ENCODE measurements at places on chromosomes 11 and 22. TPM values are rescaled to one million over a fixed set of nuclear protein-coding genes. Genes with fewer than 3 reads are reported as not detected.
A peak's percentile ranks its signal among the peaks of the same experiment; 100 is the strongest.

- no peaks in the 10 kb centered on the region for H3K4me1 ChIP-seq
- H3K36me3 ChIP-seq, result no peaks in the 10 kb centered on the region
- no peak for DNase-seq
- H3K27me3 ChIP-seq, result no peaks in the 10 kb centered on the region
These were observed 88.3 kb downstream of the AMOTL1 start for GRCh38 chr11:94856443-94856842.

- H3K4me1 ChIP-seq, result peaks cover 5% of the 10 kb centered on the region
- peaks cover 22% of the 10 kb centered on the region for H3K36me3 ChIP-seq
- no peaks in the 10 kb centered on the region for H3K27me3 ChIP-seq
- H3K27ac ChIP-seq, result no peak overlapping the region
- no peak overlapping the region for H3K4me3 ChIP-seq
- no peak for DNase-seq
These were observed 9.8 kb downstream of the PICK1 start for GRCh38 chr22:38067028-38067415.

- no peaks in the 10 kb centered on the region for H3K36me3 ChIP-seq
- H3K27me3 ChIP-seq, result peaks cover 8% of the 10 kb centered on the region
- H3K4me1 ChIP-seq, result peaks cover 28% of the 10 kb centered on the region
- peak overlapping the region; percentile 62 for H3K4me3 ChIP-seq
These were observed 3.3 kb upstream of the SHISA8 start for GRCh38 chr22:41917903-41918791.

DNA sequence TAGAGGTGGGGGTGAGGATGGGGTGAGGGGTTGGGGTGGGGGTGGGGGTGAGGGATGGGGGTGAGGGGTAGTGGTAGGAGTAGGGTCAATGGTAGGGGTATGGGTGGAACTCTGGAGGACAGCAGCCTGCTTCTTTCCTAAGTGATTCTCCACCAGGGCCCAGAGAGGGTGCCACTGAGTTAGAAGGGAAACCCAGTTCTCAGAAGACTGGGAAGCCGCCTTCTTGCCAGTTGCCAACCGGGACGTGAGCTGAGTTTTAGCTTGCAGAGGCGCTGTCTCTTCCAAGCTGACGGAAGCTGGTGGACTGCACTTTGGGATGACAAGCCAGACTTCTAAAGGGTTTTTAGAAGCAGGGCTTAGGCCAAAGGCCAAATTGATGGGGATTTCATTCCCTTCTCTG lies 104.4 kb downstream of the NAT10 start:
- no peak overlapping the region for H3K27ac ChIP-seq
- peaks cover 3% of the 10 kb centered on the region for H3K4me1 ChIP-seq
- no peak for DNase-seq
- no peaks in the 10 kb centered on the region for H3K27me3 ChIP-seq
- no peak overlapping the region for H3K4me3 ChIP-seq

DNA sequence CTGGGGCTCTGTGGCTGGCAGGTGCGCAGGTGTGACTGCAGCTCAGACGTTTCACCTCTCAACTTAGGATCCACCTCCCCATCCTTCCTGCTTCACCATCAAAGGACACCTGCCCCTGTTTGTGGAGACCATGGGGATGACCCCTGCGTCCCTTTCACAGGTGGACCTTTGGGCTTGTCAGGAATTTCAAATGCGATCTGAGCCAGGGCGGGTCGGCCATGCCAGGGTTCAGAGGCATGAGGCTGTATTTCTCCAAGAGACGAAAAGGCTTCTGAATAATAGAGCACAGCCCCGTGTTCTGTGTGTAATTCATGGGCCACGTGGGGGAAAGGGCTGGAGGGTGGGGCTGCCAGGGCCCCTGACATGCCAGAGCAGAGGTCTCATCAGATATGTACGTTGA lies 668.0 kb downstream of the BRD1 start:
- no peak for DNase-seq
- H3K27ac ChIP-seq, result no peak overlapping the region
- H3K36me3 ChIP-seq, result no peaks in the 10 kb centered on the region
- peaks cover 21% of the 10 kb centered on the region for H3K27me3 ChIP-seq
- H3K4me1 ChIP-seq, result no peaks in the 10 kb centered on the region

DNA sequence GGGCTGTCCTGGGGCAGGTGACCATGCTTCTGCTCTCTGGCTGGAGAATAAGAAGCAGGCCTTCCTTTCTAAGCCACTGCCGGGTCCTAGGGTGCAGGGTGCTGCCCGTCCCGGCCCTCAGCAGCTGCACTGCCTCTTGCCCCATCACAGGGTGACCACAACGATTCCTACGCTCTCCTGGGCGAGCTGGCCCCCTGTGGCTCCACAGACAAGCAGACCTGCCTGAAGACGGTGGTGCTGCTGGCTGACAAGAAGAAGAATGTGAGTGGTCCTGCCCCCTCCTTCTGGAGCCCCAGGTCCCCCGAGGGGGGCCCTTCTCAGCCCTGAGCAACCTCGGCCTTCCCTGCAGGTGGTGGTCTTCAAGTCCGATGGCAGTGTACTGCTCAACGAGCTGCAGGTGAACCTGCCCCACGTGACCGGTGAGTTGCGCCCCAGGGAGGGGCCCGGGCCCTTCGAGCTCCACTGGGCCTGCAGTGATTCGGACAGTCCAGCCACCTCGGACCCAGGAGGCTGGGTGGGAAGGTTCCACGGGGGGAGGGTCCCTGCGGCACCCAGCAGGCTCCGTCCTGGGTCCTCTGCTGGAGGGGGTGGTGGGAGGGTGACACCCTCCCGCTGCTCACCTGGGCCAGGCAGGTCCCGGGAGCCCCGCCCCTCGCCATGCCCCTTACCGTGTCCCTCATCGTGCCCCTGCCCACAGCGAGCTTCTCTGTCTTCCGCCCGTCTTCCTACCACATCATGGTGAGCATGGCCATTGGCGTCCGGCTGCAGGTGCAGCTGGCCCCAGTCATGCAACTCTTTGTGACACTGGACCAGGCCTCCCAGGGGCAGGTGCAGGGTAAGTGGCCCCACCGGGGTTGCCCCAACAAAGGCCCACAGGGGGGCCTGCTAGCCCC lies 8.3 kb downstream of the MUC2 start:
- no peaks in the 10 kb centered on the region for H3K27me3 ChIP-seq
- H3K36me3 ChIP-seq, result no peaks in the 10 kb centered on the region
- no peak overlapping the region for H3K27ac ChIP-seq
- no peak for DNase-seq

DNA sequence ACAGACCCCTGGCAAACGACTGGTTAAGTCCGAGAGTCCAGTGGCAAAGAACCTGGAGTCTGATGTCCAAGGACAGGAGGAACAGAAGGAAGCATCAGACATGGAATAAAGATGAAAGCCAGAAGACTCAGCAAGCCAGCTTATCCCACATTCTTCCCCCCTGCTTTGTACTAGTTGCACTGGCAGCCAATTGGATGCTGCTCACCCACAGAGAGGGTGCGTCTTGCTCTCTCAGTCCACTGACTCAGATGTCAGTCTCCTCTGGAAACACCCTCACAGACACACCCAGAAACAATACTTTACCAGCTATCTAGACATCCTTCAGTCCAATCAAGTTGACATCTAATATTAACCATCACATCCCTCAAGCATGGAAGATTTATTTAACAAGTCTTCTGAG lies 1265.8 kb upstream of the CNTN5 start:
- H3K27me3 ChIP-seq, result no peaks in the 10 kb centered on the region
- H3K36me3 ChIP-seq, result no peaks in the 10 kb centered on the region
- no peak overlapping the region for H3K4me3 ChIP-seq

- no peak for DNase-seq
- no peak overlapping the region for H3K4me3 ChIP-seq
- no peaks in the 10 kb centered on the region for H3K36me3 ChIP-seq
- H3K27ac ChIP-seq, result no peak overlapping the region
These were observed 208.8 kb downstream of the DCDC1 start for GRCh38 chr11:31160504-31161422.

GRCh38 chr11:60121264-60121663 lies 32.8 kb downstream of the MS4A2 start:
- DNase-seq, result no peak
- H3K36me3 ChIP-seq, result no peaks in the 10 kb centered on the region
- H3K4me3 ChIP-seq, result no peak overlapping the region
- no peak overlapping the region for H3K27ac ChIP-seq
- H3K27me3 ChIP-seq, result peaks cover 10% of the 10 kb centered on the region
- no peaks in the 10 kb centered on the region for H3K4me1 ChIP-seq

GRCh38 chr11:62896049-62896448 lies 15.4 kb downstream of the SLC3A2 start:
- no peaks in the 10 kb centered on the region for H3K36me3 ChIP-seq
- no peak overlapping the region for H3K4me3 ChIP-seq
- H3K4me1 ChIP-seq, result no peaks in the 10 kb centered on the region
- DNase-seq, result no peak
- peaks cover 7% of the 10 kb centered on the region for H3K27me3 ChIP-seq

DNA sequence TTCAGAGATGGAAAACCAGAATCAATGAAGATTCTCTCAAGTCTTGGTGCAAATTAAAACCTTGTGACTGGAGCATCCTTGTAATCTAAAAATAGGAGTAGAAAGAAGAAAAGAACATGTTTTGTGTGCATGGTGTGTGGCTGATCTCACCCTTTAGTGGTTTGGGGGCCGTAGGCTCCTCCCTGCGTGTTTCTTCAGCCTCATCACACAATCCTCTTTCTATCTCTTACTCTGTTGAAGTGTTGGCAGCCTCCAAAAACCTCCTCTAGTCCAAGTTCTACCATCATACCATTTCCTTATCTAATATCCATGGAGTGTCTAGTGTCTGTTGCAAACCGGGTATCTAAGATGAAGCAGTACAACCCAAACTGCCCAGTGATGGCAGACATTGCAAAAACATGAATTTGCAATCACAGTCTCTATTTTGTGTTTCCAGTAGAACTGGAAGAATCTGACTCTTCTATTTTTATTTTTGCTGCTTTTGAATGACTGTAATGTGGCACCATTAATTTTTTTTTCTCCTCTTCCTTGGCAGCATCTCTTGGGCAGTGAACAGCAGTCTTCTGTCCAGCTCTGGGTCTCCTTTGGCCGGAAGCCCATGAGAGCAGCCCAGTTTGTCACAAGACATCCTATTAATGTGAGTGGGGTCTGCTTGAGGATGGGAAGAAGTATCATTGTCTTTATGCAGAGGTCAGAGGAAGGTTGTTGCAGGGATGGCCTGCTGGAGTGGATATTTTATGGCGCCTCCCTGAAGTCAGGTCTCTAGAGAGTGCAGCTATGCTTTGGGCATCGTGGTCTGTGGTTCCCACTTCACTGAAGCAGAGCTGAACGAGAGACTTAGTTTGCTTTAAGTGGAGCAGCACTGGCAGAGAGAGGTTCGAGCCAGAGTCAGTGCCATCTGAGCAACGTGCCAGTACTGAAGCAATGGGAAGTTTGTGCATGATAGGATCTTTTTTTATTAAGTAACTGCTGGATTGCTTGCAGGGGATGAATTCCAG lies 60.0 kb upstream of the SORL1-AS1 start:
- no peaks in the 10 kb centered on the region for H3K27me3 ChIP-seq
- no peak for DNase-seq
- peak overlapping the region; percentile 43 for H3K27ac ChIP-seq
- H3K36me3 ChIP-seq, result peaks cover 22% of the 10 kb centered on the region
- peak overlapping the region; percentile 50 for H3K4me3 ChIP-seq

GRCh38 chr11:117070016-117070415 lies 28.2 kb downstream of the SIK3 start:
- H3K36me3 ChIP-seq, result peaks cover 6% of the 10 kb centered on the region
- no peak overlapping the region for H3K4me3 ChIP-seq
- H3K27me3 ChIP-seq, result no peaks in the 10 kb centered on the region
- H3K27ac ChIP-seq, result no peak overlapping the region
- H3K4me1 ChIP-seq, result peaks cover 74% of the 10 kb centered on the region
- DNase-seq, result no peak

GRCh38 chr11:71999798-72000197 lies 1.1 kb downstream of the IL18BP start:
- peak overlapping the region; percentile 96 for H3K27ac ChIP-seq
- peak overlapping the region; percentile 89 for H3K4me3 ChIP-seq
- no peak for DNase-seq
- peaks cover 49% of the 10 kb centered on the region for H3K4me1 ChIP-seq
- H3K36me3 ChIP-seq, result peaks cover 34% of the 10 kb centered on the region

GRCh38 chr22:50243685-50244419 lies 971 bp downstream of the TUBGCP6 start:
- H3K27ac ChIP-seq, result peak overlapping the region; percentile 100
- H3K4me3 ChIP-seq, result peak overlapping the region; percentile 100
- peaks cover 32% of the 10 kb centered on the region for H3K36me3 ChIP-seq
- no peaks in the 10 kb centered on the region for H3K27me3 ChIP-seq
- peaks cover 11% of the 10 kb centered on the region for H3K4me1 ChIP-seq

DNA sequence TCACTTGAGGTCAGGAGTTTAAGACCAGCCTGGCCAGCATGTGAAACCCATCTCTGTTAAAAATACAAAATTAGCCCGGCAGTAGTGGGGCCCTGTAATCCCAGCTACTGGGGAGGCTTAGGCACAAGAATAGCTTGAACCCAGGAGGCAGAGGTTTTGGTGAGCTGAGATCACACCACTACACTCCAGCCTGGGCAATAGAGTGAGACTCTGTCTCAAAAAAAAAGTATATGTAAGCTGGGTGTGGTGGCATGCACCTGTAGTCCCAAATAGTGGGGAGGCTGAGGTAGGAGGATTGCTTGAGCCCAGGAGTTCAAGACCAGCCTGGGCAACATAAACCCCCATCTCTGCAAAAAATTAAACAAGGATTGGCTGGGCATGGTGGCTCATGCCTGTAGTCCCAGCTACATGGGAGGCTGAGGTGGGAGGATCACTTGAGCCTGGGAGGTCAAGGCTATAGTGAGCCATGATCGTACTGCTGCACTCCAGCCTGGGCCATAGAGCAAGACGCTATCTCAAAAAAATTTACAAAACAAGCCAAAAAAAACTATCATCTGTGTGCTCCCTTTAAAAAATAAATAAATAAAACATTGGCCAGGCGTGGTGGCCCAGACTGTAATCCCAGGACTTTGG lies 10.8 kb downstream of the CRKL start:
- no peak overlapping the region for H3K27ac ChIP-seq
- peaks cover 49% of the 10 kb centered on the region for H3K36me3 ChIP-seq
- no peak overlapping the region for H3K4me3 ChIP-seq
- H3K4me1 ChIP-seq, result peaks cover 82% of the 10 kb centered on the region

- no peak overlapping the region for H3K4me3 ChIP-seq
- peaks cover 2% of the 10 kb centered on the region for H3K4me1 ChIP-seq
- DNase-seq, result no peak
- no peaks in the 10 kb centered on the region for H3K36me3 ChIP-seq
- peaks cover 1% of the 10 kb centered on the region for H3K27me3 ChIP-seq
- H3K27ac ChIP-seq, result no peak overlapping the region
These were observed 66.1 kb downstream of the ME3 start for GRCh38 chr11:86606270-86606835.

Gene ACCSL
- not detected for total RNA-seq

Gene BDNF
- not detected for total RNA-seq

Gene THAP12
- 52.4 TPM for total RNA-seq

Gene C22orf23
- total RNA-seq, result not detected

Gene SYT13
- total RNA-seq, result not detected

Gene PHLDA2
- total RNA-seq, result 0.83 TPM

Gene ELFN2
- total RNA-seq, result 0.55 TPM

Gene KRTAP5-8
- total RNA-seq, result not detected

All from naive thymus-derived CD8-positive, alpha-beta T cell (primary cell).